ENCODE measurements at places on chromosomes 5 and 9. TPM values are rescaled to one million over a fixed set of nuclear protein-coding genes. Genes with fewer than 3 reads are reported as not detected.
A peak's percentile ranks its signal among the peaks of the same experiment; 100 is the strongest.

Gene WDR38
- not detected for total RNA-seq

Gene SMIM23
- total RNA-seq: not detected

Gene WNK2
- total RNA-seq: 1.1 TPM

Gene OLFML2A
- total RNA-seq: 10.7 TPM

Gene BARHL1
- total RNA-seq: not detected

Gene CMYA5
- total RNA-seq: 2.6 TPM

Gene OMD
- total RNA-seq: 2.6 TPM

Gene SLU7
- 44.2 TPM for total RNA-seq

Gene UBAP1
- total RNA-seq: 56.0 TPM

Gene SH2D3C
- 28.1 TPM for total RNA-seq

Gene IGIP
- 13.3 TPM for total RNA-seq

Gene LRRTM2
- 1.3 TPM for total RNA-seq

Gene GRM6
- total RNA-seq: not detected

GRCh38 chr9:35553670-35554543 lies 51.2 kb upstream of the TESK1 start:
- no peak for DNase-seq

GRCh38 chr5:42751044-42751443 lies 5.6 kb upstream of the CCDC152 start:
- no peak for DNase-seq

GRCh38 chr5:27403243-27403882 lies 365.0 kb upstream of the CDH9 start:
- no peak for DNase-seq

GRCh38 chr5:56160723-56161438 lies 72.2 kb downstream of the ANKRD55 start:
- no peak for DNase-seq

GRCh38 chr5:80187421-80188090 lies 68.3 kb downstream of the SERINC5 start:
- no peak for DNase-seq

DNA sequence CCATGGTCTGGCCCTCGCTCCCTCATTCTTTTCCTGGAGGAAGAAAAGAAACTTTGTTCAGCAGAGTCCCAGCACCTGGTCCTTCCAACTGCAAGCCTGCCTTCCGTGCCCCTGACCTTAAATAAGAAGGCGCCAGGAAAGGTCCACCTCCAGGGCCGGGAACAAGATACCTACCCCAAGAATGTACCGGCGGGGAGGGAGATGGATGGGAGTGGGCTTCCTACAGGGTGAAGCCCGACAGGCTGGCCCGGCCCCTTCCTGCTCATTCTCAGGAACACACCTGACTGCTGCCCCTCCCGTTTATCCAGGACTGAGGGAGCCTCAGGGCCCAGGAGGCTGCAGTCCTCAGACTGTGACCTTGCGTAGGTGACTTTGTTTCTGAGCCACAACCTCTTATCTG lies 27.3 kb upstream of the GFPT2 start:
- no peak for DNase-seq

DNA sequence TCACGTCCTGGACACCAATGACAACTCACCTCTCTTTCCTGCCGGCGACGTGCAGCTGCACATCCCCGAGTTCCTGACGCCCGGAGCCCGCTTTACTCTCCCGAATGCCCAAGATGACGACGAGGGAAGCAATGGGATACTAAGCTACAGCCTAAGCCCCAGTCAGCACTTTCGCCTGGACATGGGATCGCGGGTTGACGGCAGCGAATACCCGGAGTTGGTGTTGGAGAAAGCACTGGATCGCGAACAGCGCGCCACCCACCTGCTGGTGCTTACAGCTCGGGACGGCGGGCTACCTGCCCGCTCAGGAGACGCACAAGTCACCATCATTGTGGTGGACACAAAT lies 1.1 kb downstream of the PCDHAC1 start:
- no peak for DNase-seq

DNA sequence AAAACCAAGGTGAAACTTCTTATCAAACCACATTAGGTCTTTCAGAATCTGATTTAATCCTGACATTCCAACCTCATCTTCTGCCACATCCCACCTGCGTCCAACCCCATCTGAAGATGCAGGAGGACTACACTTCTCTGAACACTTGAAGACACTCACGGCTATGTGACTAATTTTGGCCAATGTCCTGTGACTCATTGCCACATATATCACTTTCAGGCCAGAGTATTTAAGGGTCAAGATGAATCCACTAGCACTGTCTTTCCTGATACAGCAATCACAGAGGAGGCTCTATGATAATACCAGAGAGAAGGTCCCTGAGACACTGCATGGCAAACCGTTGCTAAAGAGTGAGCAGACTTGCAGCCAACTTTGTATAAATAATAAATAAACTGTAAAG lies 323.4 kb downstream of the NR2F1-AS1 start:
- DNase-seq: no peak

GRCh38 chr9:68981789-68982188 lies 32.1 kb downstream of the PRKACG start:
- DNase-seq: no peak

DNA sequence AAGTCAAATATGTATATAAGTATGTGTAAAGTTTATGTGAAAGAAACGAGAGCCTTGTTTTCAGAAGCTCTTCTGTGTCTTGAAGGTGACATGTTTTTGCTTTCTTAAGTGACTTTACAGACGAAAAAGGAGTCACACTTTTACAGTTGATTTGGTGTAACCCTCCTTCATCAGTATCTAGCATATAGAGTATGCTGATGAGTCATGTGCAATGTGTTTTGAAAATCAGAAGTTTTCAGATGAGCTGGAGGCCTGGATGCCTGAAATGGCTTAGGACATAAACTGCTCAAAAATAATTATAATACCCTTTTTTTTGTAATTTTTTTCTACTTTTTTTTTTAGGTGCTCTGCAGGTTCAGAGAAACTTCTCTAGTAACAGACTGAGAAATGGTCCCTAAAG lies 209.5 kb downstream of the CD180 start:
- DNase-seq: no peak

DNA sequence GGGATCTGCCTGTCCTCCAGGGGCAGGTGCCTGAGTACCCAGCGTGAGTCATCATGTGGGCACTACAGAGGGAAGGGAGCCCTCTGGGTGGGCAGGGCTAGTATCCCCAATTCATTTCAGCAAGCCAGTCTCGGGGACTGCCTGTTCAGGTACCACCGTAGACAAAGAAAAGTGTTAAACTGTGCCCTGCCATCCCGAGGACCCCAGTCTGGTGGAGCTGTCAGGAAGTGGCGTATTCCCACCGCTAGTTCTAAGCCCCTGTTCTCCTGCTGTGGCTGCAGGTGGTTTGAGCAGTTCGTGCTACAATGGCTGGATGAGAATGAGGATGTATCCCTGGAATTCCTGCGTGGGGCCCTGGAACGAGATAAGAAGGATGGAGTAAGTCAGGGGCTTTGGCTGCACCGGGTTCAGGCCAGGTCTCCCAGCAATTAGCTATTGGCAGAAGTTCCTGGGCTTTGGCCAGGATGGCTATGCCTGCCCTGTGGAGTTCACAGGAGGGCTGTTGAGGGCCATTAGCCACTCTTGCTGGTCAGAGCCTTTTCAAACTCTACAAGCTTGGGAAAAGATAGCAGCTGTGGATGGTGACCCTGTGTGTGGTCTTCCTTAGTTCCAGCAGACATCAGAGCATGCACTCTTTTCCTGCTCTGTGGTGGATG lies 93.2 kb upstream of the RUSC2 start:
- DNase-seq: no peak

- DNase-seq: no peak
Observed at GRCh38 chr9:6428940-6429889, 16.2 kb downstream of the UHRF2 start.

DNA sequence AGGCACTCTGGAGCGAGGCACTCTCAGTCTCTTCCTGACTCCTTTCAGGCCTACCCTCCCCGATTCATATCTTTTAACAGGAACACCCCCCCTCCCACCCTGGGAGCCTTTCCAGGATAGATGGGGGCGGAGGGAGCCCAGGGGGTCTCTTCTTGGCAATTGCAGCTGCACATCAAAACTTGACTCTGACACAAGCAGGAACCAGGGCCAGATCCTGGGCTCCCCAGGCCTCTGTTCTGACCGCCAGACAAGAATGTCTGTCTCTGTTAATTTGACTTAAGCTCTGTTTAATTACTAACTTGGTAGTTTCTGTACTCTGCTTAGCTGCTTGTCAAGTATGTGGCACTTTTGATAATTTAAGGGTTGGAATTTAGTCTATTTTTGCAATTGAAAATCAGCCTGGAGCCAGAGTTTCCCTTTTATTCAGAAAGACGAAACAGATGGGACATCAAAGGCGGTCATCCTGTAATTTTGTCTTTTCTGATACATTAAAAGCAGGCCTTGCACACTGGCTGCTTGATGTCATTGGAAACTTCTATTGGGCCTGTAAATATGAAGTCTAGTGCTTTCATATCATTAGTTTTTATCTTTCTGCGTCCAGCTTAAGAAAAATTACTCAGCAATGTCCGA lies 43.3 kb downstream of the ACTL7B start:
- no peak for DNase-seq

- DNase-seq: no peak
Observed at GRCh38 chr5:107303171-107303968, 367.4 kb downstream of the EFNA5 start.

DNA sequence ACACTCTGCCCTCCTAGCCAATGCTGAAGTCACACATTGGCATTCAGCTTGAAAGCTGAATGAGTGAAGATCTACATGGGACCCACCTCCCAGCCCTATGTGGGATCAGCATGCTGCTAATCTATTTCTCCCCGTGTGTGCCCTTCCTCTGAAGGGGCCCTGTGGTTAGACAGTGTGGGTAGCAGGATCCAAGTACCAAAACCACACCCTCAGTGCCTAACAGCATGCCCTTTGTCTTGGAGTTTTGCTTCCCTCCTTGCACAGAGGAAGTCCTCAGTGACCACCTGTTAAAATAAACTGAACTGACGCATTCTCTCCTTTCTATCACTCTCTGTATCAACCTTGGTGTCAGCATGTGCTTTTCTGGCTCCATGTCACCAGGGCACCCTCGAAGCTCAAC lies 25.0 kb downstream of the SH3TC2 start:
- no peak for DNase-seq

DNA sequence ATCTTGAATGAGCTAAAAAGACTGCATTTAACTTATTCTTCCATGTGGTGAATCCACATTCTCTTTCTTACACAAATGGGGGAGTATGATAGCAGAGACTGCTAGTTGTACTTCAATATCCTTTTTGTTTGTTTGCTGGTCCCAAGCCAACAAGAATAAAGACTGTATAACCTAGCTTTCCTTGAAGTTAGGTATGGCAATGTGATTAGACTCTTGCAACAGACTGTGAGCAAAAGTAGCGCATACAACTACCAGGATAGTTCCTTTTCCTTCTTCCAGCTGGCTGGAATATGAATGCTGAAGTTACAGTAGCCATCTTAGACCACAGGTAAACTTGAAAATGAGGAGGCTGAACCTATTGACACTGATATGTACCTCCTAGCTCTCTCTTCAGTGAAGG lies 17.9 kb upstream of the KIF2A start:
- DNase-seq: no peak

GRCh38 chr5:8270246-8270645 lies 401.3 kb downstream of the MTRR start:
- DNase-seq: no peak

DNA sequence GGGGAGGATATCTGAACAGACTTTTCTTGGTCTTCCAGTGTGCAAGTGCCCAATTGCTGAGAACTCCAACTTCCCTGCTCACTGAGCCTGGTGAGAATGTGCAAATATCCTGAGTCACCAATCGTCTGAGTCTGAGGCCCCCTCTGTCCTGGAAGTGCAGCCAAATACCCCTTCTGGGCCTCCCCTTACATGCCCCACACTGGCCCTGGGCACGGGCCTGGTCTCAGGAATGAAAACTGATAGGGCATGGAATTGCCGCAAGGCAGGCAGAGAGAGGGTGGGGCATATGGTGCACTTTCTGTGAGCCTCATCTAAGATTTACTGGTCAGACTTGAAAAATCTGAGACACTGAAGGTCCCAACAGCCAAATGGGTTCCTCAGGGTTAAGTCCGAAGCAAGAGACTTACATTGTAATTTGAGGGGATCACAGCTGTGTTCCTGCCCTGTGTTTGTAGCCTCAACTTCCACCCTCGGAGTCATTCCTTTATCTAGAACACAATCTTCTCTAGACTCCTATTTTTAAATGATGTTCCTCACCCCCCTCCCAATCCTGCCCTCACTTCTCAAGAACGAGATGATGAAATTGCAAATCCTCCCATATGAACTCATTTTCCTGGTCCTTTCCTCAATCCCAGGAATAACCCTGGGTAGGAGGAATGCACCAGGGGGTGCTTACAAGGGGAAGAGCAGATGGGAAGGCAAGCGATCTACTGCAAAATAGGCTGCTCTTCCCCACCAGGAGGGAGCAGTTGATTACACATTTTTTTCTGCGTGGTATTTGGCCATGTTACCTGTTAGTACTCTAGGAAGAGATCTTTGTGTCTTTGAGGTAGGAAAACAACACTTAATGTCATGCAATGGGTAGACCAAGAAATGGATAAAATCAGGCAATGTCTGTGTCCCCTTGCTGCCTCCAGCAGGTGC lies 34.6 kb upstream of the ARHGAP26 start:
- DNase-seq: peak; percentile 35

DNA sequence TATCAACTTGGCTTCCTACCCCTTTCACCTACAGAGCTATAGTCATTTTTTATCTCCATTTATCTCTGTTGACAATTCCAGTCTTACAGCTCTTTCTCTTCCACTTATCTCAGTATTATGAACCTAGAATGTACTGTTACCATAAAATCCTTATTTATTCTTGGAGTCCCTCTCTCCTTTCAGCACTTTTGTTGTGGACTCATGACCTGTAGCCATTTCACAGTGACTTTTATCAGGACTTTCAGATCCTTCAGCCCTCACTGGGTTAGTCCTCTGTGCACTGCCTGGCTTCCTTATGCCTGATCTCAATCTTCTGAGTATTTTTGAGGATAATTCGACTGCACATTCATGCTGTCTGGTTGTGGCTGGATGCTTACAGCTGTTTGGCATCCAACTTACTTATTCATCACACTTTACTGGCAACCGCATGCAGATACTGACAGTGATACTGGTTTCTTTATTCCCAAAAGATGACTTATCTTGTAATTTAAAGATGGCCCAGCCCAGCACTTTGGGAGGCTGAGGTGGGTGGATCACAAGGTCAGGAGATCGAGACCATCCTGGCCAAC lies 293.3 kb downstream of the MAN2A1 start:
- DNase-seq: no peak

- no peak for DNase-seq
Observed at GRCh38 chr5:86858442-86858841, 240.7 kb downstream of the COX7C start.

DNA sequence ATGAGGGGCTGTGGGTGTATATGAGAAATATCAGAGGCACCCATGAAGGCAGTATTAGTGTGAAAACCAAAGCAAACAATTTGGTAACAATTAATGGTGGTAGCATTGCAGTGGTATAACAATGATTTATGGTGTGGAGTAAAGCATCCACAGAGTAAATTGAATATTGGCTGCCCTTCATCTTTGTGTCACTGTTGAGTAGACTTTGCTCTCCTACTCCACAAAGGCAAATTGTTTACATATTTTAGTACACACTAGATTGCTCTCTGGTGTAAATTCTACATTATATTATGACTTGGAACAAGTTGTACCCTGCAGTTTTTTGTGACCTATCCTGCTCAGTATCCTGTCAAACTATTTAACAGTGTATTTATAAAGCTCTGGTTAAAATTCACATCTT lies 455.5 kb upstream of the RORB start:
- DNase-seq: no peak

All from mesenteric fat pad (tissue), 1 donor.